Astrocyte of the cerebellum (primary cell): ENCODE measurements at places on chromosomes 5 and 9.

DNA sequence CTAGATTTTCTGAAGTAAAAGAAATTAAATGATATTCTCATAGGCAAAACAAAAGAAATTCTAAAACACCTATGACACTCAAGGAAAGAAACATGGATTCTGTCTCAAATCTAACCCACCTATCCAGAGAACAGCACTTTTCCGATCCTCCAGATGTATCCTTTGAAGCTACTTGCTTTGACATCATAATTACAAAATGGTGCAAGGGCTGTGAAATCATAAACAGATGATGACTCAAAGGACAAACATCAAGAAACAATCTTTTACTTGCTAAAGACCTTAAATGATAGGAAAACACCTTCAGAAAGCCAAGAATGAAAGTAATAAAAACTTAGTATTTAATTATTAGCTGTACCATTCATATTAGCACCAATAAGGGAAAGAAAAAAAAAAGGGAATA lies 202.6 kb downstream of the DENND1A start:
- no peak for DNase-seq

GRCh38 chr5:10018201-10019069 lies 231.3 kb downstream of the ATPSCKMT start:
- peak; percentile 27 for DNase-seq

GRCh38 chr5:168646335-168646734 lies 67.2 kb upstream of the PANK3 start:
- no peak for DNase-seq

DNA sequence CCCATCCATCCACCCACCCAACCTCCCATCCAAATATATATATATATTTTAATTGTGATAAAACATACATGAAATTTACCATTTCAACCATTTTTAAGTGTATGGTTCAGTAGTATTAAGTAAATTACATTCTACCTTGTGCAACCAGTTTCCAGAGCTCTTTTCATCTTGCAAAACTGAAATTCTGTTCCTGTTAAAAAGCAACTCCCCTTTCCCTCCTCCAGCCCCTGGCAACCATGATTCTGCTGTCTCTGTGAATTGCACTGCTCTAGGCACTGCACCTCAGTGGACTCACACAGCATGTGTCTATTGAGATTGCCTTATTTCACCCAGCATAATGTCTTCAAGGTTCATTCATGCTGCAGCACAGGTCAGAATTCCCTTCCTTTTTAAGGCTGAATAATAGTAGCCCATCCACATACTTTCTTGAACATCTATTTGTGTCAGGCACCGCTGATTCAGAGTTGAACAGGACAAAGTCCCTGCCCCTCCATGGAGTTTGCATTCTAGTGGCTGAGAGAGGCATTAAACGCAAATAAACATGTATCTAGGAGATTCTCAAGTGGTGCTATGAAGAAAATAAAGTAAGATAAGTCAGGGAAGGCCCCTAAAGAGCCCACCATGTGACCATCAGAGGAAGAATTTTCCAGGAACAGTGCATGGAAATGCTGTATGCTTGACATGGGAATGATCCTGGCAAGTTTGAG lies 24.0 kb downstream of the CSF1R start:
- DNase-seq, result no peak

- no peak for DNase-seq
Measured at GRCh38 chr9:2228132-2228531, 213.0 kb downstream of the SMARCA2 start.

- no peak for DNase-seq
Measured at GRCh38 chr9:109715344-109715743, 64.7 kb upstream of the PALM2AKAP2 start.

- no peak for DNase-seq
Measured at GRCh38 chr9:97788763-97789663, 64.0 kb upstream of the FOXE1 start.

- DNase-seq, result peak; percentile 86
Measured at GRCh38 chr9:123562844-123563346, 206.9 kb downstream of the CRB2 start.

- DNase-seq, result no peak
Measured at GRCh38 chr5:142686210-142686734, 382 bp upstream of the FGF1 start.

GRCh38 chr9:105187781-105188180 lies 56.7 kb upstream of the SLC44A1 start:
- peak; percentile 60 for DNase-seq

DNA sequence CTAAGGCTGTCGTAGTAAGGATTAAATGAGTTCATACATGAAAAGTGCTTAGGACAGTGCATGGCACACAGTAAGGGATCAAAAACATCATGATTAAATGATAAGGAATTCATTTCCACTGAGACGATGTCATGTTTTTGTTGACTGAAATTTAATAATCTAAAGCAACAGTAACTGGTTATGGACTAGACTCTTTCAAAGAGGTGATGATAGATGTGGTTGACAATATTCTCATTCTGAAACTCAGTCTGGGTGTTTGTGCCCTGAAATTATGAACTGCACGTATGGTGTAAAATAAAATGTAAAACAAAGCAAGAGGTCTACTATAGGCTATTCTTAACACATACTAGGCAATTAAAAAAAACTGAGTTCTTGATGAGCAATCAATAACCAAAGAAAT lies 280.0 kb downstream of the DENND1A start:
- DNase-seq, result no peak
